ENCODE measurements at places on chromosomes 5 and 9. TPM values are rescaled to one million over a fixed set of nuclear protein-coding genes. Genes with fewer than 3 reads are reported as not detected.

DNA sequence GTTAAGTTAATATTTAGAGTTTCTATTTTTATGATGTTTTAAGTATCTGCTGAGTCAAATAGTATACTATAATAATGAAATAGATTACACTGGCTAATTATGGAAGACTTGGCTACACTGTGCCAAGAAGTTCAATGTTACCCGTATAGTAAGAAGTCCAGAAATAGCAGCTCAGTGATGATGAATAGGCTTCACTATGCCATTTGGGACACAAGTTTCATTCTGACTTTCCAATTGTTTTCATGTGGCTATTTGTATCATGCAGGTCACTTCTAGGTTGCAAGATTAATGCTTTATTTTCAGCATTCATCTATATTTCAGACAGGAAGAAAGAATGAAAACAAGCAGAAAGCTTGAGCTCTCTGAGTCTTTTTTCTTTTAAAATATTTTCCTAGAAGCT lies 194.5 kb upstream of the RIOK2 start:
- no peak for DNase-seq
- no peaks in the 10 kb centered on the region for H3K36me3 ChIP-seq
- H3K4me3 ChIP-seq: no peak overlapping the region
- H3K27me3 ChIP-seq: no peaks in the 10 kb centered on the region

DNA sequence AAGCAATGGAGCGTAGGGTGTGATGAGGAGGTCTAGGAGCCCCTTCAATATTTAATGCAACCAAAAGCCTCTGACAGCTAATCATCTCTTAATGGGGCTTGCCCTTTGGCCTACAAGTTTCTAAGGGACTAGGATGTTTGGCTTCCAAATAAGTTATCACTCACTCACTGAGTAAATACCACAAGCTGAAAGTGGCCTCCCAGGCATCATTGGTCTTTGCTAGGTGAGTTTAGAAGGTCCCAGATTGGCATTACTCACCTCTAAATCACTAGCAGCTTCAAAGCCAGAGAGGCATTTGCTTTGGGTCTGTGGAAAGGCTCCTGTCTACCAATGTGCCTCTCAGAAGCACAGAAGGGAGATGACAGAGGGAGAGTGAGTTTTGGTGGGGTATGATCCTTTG lies 344.2 kb downstream of the NTRK2 start:
- no peak for DNase-seq
- no peak overlapping the region for H3K4me3 ChIP-seq
- H3K4me1 ChIP-seq: no peaks in the 10 kb centered on the region
- H3K36me3 ChIP-seq: no peaks in the 10 kb centered on the region
- no peak overlapping the region for H3K27ac ChIP-seq

- no peak overlapping the region for H3K27ac ChIP-seq
- no peak for DNase-seq
- H3K4me3 ChIP-seq: no peak overlapping the region
- H3K27me3 ChIP-seq: no peaks in the 10 kb centered on the region
- no peaks in the 10 kb centered on the region for H3K4me1 ChIP-seq
- H3K36me3 ChIP-seq: no peaks in the 10 kb centered on the region
Observed at GRCh38 chr5:139021346-139021745, 146.2 kb upstream of the LRRTM2 start.

DNA sequence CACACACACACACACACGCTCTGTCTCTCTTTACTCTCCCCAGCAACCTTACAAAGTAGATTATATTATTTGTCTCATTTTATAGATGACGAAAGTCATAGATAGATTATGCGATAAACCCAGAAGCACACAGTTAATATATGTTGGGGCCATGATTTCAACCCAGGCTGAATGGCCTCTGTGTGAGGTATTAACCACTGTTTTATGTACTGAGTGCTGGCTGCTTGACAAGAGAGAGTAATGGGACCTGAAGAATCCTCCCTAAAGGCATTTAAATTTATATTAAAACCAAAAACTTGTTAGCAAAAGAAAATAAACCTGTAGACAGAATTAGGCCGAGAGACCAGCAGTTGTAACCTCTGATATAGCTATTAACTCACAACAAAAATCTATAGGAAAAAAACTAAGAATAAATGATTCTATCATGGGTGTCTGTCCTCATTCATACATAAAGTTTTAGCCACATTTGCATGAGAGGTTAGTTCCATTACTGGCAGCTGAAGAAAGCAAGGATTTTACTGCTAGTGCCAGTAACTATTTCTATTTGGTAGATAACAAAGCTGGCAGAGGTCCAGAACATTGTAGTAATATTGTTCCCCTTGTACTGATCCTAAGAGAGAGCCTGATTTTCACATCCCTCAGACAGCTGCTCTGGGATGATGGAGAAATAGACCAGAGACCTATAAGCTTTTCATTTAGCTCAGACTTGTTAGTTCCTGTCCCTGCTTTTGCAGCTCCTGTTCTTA lies 250.9 kb downstream of the ADGRV1 start:
- no peak overlapping the region for H3K4me3 ChIP-seq
- H3K36me3 ChIP-seq: no peaks in the 10 kb centered on the region
- DNase-seq: no peak
- H3K27ac ChIP-seq: no peak overlapping the region
- no peaks in the 10 kb centered on the region for H3K4me1 ChIP-seq
- no peaks in the 10 kb centered on the region for H3K27me3 ChIP-seq

DNA sequence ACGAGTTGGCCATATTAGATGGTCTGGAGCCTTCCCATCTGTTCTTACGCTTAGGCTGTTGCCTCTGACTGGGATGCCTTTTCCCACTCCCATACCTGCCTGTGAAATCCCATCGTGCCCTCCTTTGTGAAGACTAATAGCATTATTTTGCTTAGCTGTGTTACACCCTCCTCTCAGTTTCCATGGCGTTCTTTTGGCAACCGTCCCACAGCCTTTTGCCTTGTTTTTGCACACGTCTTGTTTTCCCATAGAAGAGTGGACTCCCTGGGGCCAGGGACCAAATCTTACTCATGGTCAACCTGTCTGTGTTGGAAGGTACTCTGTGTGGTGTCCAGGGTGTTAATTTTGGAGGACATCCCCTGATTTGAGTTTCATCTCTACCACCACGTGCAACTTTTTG lies 242.1 kb downstream of the HSPA4 start:
- no peaks in the 10 kb centered on the region for H3K4me1 ChIP-seq
- H3K27ac ChIP-seq: no peak overlapping the region
- peaks cover 2% of the 10 kb centered on the region for H3K27me3 ChIP-seq
- H3K4me3 ChIP-seq: no peak overlapping the region

The TAF11L5 gene
- not detected for total RNA-seq

The DCTN4 gene
- total RNA-seq: 57.0 TPM

The EIF4EBP3 gene
- 3.6 TPM for total RNA-seq

The C5orf15 gene
- 88.8 TPM for total RNA-seq
